ENCODE measurements at places on chromosomes 5 and 9.

DNA sequence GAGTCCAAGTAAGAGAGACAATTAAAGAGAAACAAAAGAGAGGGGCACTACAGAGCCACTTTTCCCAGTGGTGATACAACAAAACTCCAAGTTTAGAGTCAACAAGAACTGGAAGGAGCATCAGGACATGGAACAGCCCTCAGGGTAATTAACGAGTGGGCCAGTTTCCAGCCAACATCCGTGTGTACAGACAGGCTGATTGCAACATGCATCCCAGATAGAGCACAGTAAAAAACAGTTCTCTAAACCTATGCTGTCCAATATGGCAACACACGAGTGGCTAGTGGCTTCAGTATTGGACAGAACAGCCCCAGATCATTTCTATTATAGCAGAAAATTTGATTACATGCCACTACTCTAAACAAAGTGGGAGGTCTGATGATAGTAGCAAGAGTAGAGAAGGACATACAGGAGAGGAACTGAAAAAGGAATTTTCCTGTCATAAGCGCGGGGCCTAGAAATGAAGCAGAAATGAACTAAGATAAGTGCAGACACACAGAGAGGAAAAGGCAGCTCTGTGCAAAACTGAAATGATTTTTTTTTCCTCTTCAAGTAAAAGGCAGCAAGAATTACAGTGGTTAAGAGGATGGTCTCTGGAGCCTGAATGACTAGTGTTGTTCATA, 175.6 kb upstream of the CCNG1 start:
- DNase-seq = no peak

GRCh38 chr5:168941901-168942300, 359.0 kb downstream of the SLIT3 start:
- DNase-seq = no peak

GRCh38 chr5:146540414-146540813, 24.4 kb upstream of the GPR151 start:
- no peak for DNase-seq

- DNase-seq = no peak
These were observed 23.1 kb downstream of the ZNF618 start for GRCh38 chr9:113899205-113899604.

DNA sequence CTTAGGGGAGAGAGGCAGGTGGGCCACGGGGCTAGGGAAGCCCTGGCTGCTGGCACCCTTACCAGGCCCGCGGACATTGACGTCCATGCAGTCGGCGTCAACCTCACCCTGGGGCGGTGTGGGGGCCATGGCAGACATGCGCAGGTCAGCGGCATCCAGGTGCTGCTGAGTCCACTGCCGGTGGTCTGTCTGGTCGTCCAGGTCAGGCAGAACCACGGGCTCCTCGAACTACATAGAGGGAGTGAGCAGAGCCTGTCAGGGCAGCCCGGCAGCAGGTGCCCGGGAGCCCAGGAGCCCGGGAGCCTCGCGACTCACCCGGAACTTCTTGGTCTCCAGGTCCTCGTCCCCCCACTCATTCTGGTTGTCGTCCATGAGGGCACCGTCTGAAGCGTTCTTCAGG, 18.8 kb upstream of the SEC16A start:
- no peak for DNase-seq

DNA sequence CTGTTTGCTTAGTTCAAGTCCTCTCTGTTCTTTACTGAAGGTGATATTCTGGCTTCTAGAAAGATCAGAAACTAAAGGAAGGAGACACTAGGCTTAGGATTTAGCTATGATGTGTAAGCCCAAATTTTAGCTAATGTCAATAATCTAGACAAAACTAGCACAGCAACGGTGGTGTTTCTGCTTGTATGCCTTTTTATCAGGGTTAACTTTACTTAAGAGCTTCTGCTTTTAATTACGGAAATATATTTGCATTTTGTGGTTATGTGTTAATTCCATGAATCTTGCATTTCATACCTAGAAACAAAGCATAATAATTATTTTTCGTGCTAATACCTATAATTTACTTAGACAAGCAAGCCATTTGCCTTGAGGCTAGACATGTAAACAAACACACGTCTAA, 96.1 kb downstream of the PAX5 start:
- no peak for DNase-seq
